NCI-H69 (cell line): ENCODE measurements at places on chromosomes 5 and 9.

GRCh38 chr5:149840226-149840825 is 104.3 kb downstream of the PDE6A start:
- no peak for DNase-seq

DNA sequence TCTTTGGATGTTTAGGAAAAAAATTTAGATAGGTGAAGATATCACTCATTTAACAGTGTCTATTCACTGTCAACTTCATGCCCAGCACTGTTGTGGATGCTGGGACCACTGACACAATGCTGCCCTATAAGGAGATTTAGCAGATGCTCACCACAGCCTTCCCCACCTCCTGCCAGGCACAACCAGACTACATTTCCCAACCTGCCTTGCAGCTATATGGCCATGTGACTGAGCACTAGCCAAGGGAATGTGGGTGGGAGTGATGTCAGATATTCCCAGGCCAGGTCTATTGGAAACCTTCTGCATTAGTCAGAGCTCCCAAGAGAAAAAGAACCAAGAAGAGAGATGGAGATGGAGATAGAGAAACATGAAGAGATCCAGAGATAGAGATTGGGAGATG is 302.6 kb upstream of the TAS2R1 start:
- peak; percentile 5 for DNase-seq

GRCh38 chr9:113131689-113132151 is 19.1 kb upstream of the SLC31A2 start:
- no peak for DNase-seq

DNA sequence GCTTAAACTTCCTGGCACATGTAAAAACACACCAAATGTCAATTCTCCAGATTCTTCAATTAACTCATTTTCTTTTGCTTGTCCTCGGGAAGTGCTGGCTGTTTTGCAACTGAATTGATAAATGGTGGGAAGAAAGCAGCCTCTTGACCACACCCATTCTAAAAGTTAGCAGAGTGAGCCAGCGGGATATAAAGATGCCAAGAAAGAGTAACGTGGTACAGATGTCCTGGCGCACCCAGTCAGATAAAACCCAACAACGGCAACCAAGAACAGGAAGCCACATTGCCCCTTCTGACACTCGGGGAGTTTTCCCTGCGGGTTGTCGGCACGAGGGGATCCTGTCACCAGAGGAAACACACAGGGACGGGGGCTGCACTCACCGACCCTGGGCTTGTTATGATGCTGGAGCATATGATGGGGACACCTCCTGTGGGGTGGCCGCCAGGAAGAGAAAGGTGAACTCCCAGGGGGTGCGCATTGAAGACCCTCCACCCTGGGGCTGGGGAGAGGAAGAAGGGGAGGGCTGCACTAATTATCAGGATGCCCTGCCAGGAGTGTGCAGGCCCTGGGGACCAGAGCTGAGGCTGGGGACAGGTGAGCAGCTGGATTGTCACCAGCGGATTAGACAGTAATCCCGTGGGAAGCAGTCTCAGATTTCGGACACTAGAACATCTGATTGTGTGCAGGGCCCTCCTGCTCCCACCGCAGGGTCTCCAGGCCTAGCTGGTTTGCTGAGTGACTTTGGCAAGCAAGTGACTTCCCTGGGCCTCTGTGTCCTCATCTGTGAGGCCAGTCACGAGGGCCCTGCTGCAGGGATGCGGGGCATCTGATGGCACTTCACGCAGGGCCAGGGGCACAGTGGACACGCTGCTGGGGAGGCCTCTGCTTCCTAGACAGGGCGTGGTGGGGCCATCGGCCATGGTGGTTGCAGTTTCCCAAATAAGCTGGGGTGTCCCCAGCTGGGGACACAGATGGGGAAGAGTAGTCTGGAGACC is 59.2 kb downstream of the CRB2 start:
- no peak for DNase-seq

DNA sequence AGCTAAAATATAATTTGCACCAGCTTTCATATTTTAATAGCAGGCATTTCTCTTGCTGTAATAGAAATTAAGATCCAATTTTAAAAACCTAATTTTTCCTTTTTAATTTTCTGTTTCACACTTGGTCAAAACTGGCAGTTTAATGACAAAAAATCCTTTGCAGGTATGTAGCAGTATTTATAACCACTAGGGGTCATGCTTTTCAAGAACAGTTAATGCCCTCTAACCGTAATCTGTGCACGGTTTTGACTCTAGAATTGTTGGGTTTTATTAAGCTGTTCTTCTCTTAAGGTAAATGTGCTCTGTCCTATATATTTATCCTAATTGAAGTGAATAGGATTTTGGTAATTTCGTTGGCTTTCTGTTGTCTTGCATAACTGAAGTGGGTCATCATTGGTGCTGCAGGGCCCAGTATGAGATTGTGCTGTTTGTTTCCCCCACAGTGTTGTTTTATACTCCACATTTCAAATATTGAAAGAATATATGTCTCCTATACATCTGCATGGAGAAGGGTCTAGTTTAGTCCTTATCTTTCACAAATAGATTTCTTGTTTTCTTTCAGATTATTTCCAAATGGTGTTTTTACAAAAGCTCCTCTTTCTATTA is 107.4 kb downstream of the SCAMP1 start:
- peak; percentile 61 for DNase-seq

GRCh38 chr9:99222416-99223270 is 561 bp downstream of the SEC61B start:
- DNase-seq: no peak

GRCh38 chr9:134419684-134420076 is 93.4 kb downstream of the RXRA start:
- DNase-seq: peak; percentile 80

DNA sequence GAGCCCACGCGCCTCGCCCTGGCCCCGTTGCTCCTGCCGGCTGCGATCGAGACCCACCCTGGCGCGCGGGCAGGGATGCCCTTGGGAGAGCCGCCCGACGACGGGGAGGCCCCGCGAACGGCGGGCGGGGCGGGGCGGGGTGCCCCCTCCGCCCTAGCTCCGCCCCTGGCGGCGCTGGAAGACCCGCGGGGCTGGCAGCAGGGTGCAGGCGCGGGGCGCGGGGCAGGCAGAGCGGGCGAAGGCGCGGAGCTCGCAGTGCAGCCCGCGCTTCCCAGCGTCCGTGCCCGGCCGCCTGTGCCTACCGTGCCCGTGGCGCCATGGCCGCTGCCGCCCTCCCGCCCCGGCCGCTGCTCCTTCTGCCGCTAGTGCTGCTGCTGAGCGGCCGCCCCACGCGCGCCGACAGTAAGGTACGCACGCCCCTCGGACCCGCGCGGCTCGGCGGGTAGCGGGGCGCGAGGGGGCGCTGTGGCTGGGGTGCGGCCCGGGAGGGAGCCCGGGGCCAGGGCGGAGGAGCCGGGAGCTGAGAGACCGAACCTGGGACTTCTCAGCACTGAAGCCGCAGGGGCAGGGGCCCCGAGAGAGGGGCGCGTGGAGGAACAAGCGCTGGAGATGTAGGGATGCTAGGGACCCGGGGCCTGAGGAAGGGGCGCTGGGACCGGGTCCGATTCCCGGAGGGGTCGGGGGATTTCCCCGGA is at the start of gene OLFML2A:
TSS of gene OLFML2A (plus strand) at position 180 of the 695 bp plus-strand sequence. CDS start at position 318, 138 bp downstream.
- peak; percentile 80 for DNase-seq

DNA sequence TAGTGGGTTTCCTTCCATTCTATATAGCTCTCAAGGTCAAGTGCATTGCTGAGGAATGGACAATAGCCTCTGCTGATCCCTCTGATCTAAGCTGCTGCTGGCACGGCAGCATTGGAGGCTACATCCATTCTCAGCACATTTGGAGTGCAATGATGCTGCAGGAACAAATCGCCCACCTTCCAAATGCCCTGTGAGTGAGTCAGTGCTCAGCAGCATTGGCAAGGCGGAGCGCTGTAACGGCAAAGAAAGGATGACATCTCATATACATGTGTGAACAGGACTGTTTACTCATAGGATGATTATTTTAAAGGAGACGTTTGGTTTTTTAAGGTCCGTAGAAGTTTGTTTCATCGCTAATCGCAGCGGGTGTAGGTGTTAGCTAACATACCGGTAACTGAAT is 408.7 kb downstream of the ARHGEF28 start:
- DNase-seq: peak; percentile 71

DNA sequence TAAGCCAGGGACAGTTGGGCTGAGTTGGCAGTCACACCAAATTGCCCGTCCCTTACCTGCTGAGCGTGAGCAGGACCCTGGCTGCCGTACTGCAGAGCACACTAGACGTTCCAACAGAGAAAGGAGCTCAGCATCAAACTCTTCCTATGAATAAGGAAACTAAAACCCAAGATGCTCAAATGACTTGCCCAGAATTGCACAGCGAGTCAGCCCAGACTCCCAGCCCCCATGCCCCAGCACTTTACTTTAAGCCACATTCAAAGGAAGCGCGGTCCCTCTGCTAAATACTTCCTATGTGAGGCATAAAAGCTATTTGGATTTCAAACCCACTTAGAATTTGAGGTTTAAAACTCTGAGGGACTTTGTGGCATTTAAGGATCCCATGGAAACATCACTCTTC is 23.9 kb downstream of the PAX5 start:
- no peak for DNase-seq

GRCh38 chr5:73506459-73506955 is 8.3 kb downstream of the BTF3 start:
- DNase-seq: no peak

GRCh38 chr5:101534491-101535110 is 631.5 kb upstream of the ST8SIA4 start:
- no peak for DNase-seq

- DNase-seq: no peak
Observed at GRCh38 chr5:156147944-156148285, 179.0 kb upstream of the SGCD start.

GRCh38 chr5:141573489-141574121 is 45.2 kb downstream of the DIAPH1 start:
- DNase-seq: peak; percentile 8

GRCh38 chr5:1779021-1779680 is 20.5 kb downstream of the MRPL36 start:
- DNase-seq: no peak

GRCh38 chr5:116032991-116033390 is 719 bp downstream of the ARL14EPL start:
- DNase-seq: no peak

DNA sequence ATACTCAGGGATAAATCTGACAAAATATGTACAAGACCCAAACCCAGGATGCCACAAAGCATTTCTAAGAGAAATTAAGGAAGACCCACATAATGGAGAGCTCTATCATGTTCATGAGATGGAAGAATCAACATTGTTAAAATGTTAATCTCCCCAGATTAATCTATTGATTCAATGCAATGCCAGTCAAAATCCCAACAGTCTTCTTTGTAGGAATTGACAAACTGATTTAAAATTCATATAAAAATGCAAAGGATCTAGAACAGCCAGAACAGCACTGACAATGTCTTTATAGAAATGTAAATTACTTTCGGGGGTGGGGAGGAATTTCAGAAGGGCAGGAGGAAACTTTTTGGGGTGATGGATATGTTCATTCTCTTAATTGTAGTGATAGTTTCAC is 281.6 kb upstream of the SEMA6A start:
- DNase-seq: no peak

- peak; percentile 35 for DNase-seq
Observed at GRCh38 chr5:87649455-87649854, 236.7 kb upstream of the CCNH start.

GRCh38 chr9:4762886-4763541 is 22.0 kb upstream of the AK3 start:
- peak; percentile 90 for DNase-seq

DNA sequence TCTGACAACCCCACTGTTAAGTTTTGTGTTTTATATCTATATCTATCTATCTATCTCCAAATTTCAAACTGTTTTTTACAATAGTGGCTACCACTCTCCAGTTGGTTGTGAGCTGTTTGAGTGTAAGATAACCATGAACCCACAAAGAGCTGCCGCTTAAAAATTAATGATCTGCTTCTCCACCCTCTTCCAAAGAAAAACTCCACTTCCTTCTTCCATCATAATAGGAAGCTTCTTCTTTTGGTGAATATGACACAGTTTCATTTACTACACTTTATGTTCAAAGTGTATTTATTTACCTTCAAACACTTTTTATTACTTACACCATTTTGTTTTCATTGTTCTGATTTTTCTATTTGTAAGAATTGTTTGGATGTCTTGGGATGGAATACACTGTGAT is 37.9 kb downstream of the SPZ1 start:
- DNase-seq: no peak
